ENCODE measurements at places on chromosomes 16 and 17.

DNA sequence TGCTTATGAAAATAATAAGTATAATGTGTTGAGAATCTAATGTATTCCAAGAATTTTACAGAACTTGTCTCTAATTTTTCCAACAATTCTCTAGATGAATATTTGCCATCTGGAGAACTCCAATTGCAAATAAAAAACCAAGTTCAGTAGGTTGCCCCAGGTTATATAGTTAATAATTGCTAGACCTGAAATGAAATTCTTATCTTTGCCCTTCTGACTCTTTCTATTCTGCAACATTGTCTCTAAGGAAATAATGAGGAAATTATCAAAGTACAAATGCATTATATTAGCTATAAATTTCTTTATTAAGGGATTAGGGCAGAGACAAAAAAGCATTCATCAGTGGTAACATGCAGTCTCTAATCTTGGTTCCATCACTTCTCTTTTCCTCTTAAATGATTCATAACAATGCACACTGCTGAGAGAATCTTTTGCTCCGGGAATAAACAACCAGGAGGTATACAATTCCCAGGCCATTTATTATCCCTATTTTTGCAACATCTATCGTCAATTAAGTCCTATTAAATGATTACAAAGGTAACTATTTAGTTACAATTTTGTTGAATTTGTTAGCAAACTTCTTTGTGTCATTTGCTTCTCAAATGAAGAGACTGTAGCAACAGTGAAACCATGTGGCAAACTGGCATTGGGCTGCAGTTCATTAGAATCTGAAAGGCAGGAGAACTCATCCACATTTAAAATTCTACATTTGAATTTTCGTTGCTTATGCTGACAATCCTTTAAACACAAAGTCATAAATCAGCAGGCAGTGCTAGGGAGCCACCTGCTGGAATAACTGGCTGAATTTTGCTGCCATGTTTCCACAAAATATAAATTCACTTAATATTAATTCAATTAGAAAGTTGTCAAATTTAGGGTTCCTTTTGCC lies 349.6 kb downstream of the KIF2B start:
- DNase-seq = peak; percentile 58

GRCh38 chr17:6137716-6138502 lies 67.7 kb downstream of the WSCD1 start:
- no peak for DNase-seq

- no peak for DNase-seq
Measured at GRCh38 chr17:56786989-56787482, 46.7 kb downstream of the C17orf67 start.

DNA sequence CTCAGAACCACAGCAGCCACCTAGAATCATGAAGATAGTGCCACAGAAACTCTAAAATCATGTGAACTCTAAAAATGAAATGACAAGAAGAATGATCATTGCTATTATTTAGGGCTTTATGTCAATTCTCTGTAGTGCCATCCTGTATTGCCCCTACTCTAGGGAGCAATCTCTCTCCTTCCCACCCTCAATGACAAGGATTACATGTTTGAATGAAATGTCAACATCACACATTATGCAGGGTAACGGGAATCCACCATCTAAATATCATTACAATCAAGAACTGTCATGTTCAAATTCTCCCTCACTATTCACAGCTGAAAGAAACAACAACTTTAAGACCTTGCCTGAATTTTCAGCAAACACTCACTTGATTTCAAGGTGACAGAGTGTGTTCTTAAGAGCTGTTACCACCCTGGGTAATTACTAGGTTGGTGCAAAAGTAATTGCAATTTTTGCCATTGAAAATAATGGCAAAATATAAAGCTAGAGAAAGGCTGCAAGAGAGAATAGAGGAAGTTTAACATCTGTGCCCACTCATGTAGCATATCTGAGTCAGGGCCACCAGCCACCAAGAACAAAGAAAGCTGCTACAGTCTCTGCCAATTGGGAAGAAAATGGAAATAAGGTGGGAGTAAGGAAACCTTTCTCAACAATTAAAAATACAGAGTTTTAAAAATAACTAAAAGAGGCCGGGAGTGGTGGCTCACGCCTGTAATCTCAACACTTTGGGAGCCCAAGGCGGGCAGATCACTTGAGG lies 112.8 kb upstream of the PSMD7 start:
- DNase-seq = no peak

DNA sequence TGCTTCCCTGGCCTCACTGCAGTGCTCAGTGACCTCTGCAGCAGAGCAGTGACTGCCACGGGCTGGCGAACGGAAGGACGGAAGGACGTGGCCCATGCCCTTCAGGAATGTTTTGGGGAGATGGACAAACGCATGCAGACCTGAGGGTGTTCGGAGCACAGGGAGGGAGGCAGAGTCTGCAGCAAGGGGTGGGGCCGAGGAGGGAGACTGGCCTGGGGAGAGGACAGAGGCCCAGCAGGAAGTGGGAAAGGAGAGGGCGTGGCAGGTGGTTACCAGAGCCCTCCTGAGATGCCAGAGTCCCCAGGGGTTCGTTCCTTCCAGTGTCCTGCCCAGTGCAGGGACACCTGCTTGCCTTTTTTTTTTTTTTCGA lies 21.9 kb downstream of the ADORA2B start:
- DNase-seq = no peak

- peak; percentile 13 for DNase-seq
Measured at GRCh38 chr16:3780570-3780969, 63.2 kb upstream of the TRAP1 start.

DNA sequence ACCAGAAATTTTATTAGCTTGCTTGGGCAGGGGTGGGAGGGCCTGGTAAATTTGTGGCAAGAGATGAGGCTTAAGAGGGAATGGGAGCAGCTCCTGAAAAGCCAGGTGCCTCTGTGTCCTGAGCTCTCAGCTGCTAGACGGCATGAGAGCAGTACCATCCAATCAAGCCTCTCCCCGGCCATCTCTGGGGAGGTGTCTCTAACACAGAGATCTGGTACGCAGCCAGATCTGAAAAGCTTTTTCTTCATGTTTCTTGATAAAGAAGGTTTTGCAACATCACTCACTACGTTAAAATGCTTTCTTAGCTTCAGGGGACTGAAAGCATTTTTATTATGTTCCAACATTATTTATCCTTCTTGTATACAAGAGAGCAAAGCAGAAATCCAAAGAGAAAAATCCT lies 488.2 kb downstream of the RBFOX1 start:
- DNase-seq = no peak

DNA sequence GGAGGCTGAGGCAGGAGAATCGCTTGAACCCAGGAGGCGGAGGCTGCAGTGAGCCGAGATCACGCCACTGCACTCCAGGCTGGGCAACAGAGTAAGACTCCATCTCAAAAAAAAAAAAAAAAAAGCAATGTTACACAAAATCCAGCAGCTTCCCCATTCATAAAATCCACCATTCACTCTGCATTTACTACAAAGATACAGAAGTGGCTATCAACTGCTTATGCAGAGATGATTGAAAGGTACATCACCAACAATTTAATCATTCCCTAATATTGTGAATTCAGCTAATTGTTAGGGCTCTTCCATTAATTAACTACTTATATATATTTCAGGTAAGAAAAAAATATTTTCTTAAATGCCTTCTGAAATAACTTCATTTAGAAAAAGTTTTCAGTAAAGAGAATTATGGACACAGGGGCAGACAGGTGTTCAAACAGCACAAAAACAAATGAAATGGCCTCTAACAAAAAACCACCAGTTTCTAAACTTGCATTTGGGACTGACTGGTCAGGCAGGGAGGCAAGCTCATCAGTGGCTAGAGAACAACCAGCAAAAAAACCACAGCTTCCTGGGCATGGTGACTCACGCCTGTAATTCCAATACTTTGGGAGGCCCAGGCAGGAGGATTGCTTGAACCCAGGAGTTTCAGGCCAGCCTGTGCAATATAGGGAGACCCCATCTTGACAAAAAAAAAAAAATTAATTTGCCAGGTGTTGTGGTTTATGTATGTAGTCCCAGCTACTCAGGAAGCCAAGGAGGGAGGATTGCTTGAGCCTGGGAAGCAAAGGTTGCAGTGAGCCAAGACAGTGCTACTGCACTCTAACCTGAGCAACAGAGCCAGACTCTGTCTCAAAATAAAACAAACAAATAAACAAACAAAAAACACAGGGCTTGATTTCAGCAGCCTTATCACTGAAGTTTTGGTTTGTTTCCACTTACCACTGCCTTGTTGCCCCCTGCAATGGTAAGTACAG lies 26.3 kb downstream of the ERN1 start:
- no peak for DNase-seq

DNA sequence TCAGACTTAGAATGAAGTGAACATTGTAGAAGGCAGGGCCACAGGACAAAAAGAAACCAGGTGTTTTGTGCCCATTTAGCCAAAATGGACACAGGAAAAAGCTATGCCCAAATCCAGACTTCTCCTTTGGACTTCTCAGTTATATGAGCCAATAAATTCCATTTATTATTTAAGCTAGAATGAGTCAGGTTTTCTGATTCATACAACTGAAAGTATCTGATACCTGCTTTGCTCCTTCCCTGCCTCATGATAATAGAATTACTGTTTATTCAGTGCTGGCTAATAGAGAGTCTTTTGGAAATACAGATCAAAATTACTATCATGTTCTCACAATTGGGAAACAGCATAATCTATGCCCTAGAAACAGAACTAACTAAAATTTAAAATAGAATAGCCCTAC lies 8.7 kb upstream of the CPD start:
- DNase-seq = no peak

GRCh38 chr17:78960928-78961327 lies 18.8 kb downstream of the LGALS3BP start:
- DNase-seq = peak; percentile 84

DNA sequence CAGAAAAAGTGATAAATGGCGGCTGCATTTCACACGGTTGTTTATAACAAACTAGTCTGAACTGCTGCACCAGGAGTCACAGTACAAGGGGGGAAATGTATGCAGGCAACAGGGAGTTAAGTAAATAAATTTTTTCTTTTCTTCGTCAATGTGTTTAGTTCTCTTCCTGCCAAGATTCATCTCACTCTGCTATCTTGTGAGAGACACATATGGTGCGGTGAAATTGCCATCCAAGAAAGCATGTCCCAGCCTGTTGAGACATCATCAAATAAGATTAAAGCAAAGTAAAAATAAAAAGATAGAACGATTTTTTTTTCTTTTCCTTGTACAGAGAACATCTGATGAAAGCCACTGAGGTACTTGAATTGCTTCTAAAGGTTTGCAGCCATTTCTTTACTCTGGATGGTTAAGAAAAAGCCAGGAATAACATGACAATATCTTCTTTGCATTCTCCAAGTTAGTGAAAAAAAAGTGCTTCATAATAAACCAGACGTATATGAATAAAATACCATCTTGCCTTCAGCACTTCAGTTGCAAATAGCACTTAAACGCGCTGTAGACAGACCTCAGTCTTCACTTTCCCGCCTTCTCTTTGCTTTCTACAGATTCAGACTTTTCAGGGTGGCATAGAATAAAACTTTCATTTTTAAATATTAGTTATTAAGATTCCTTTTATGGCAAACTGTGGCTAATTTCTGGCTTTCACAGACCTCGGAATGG lies 506.2 kb upstream of the ZFHX3 start:
- DNase-seq = peak; percentile 47

DNA sequence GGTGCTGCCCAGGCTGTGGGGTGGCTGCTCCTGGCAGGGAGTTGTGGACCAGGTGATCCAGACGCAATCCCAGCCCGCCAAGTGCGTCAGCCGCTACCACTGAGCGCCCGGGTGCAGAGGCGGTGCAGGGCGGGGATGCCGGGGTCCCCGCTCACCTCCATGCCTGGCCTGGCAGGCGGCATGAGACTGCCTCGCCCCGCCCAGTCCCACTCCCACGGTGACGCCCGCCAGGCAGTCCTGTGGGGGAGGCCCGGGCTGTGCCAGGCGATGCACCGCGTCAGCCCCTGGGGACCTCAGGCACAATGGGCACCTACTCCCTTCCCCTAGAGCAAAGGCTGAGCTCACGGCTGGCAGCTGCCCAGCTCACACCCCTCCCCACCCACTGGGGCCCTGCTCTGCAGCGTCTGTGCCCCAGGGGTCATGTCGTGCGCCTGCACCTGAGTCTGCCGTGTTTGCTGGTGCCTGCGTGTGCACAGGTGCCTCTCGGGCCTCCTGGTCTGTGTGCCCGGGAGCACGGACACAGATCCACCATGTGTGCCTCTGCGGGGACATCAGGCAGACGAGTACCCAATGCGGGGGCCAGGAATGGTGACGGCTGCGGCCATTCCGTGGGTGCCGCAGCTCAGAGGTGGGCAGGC lies 5.3 kb downstream of the RPUSD1 start:
- DNase-seq = no peak

DNA sequence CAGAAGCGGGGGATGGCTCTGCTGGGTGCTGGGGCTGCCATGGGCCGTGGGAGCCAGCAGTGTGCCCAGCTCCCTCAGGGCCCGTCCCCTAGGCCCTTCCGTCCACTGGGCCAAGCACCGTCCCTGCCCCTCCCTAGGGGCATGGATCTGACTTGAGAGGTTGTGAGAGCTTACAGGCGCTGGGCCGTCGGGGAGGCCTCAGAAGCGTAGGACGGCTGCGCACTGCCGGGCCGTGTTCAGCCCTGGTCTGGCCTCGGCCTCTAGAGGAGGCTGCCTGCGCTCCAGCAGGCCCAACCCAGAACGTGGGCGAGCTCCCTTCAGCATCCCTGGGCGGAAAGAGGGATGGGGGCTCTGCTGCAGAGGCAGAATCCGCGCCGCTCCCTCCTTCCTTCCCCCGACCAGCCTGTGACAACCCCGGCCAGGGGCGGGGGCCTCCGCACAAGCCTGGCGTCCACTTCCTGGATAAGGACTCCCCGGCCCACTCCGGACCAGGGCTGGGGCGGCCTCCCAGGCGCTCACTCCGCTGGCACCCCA lies 685 bp upstream of the MPG start:
- no peak for DNase-seq

- no peak for DNase-seq
Measured at GRCh38 chr16:19382887-19383816, 34.5 kb upstream of the TMC5 start.

DNA sequence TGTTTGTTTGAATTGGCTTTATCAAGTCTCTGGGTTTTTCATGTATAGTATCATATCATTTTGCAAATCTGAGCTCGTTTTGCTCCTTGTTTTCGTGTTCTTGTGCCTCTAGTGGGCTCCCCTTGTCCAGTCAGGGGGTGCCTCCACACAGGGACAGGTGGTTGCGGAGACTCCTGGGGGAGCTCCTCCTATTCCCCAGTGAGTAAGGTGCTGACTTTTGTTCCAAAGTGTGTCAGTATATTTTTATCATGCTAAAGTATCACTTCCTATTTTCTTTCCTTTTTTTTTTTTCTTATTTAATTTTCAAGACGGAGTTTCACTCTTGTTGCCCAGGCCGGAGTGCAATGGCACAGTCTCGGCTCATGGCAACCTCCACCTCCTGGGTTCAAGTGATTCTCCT lies 30.3 kb upstream of the IL17C start:
- DNase-seq = no peak

GRCh38 chr17:46942441-46943217 lies 19.7 kb downstream of the GOSR2 start:
- peak; percentile 81 for DNase-seq
